Hippocampal formation (tissue), 2 donors: ENCODE measurements at places on chromosomes 13 and 19.

DNA sequence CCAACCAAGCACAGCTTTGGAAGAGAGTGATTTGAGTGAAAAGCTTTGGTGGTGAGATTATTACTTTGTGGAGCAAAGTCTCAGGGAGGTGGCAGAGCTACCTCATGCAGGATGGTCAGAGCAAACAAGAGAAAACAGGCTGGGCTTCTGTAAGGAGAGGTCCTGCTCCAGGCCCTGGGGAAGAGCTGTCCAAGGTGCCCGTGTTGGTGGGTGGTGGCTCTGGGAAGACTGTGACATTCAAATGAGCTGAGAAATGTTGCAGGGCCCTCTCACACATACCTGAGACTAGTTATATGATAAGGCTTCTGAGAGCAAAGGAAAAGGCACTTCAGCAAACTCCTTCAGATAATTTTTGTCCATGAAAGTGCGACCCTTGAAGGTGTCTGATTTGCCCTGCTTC is 205.5 kb upstream of the SOX21 start:
- DNase-seq: no peak

- no peak for DNase-seq
Measured at GRCh38 chr19:35904311-35905068, 2.2 kb downstream of the HCST start.

DNA sequence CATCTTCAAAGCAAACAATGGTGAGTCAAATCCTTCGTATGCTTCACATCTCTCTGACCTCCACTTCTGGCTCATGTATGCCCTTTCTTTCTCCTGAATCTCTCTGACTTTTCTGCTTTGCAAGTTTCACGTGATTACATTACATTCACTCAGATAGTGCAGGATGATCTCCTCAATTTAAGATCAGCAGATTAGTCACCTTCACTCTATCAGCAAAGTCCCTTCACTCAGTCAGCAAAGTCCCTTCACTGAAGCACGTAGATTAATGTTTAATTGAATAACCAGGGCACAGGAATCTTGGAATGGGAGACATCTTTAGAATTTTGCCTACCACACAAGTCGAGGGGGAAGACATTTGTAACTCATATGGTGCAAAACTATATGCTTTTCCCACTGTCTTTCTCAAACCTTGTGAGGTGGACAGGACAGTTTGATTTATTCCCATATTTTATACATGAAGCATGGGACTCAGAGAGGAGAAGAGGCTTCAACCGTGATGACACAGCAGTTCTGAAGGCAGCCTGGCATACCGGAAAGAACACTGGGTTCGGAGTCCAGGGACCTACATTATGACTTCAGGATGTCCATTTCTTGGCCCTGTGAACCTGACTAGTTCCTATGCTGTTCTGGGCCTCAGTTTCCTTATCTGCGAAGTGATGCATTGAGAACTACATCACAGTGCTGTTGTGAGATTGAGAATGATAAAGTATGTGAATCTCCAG is 23.3 kb downstream of the SIGLECL1 start:
- DNase-seq: no peak

- DNase-seq: no peak
Measured at GRCh38 chr19:37943480-37943879, 36.5 kb downstream of the SIPA1L3 start.

- no peak for DNase-seq
Measured at GRCh38 chr13:96837809-96838208, 156.5 kb downstream of the OXGR1 start.

- DNase-seq: no peak
Measured at GRCh38 chr13:100594731-100595130, 6.1 kb upstream of the GGACT start.

DNA sequence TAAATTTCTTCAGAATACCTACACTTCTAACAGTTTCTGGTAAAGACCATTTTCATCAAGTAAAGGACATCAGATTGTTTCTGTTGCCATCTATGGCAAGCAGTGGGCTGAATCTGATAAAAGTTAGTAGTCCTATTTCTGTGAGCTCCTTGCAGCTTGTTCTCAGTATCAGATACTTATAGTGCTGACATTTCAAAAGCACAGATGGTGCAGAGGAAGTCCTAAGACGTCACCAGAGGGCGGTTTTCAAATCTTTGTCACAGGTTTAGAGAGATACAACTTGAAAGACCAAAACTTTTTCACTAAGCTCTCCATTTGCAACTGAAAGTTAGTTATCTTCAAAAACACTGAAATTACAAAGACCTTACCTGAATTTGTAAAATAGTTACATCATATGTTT is 719.8 kb downstream of the SLITRK1 start:
- peak; percentile 7 for DNase-seq

GRCh38 chr13:40790154-40790616 is 774 bp downstream of the SLC25A15 start:
- DNase-seq: no peak

DNA sequence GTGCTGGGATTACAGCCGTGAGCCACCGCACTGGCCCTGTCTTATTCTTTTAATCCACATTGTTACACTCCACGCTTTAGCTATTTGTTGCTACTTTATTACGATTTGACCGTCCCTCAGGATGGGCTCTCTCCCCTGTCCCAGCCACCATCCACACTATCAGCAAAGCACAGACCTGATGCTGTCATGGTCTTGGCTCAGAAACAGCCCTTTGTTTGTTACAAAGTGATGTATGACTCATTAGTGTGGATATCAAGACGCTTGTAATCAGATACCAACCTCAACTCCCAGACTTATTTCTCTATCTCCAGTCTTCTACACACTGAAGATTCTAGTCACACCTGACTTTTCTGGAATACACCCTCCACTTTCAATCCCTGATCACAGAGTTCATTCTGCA is 84.6 kb upstream of the FREM2 start:
- no peak for DNase-seq

- no peak for DNase-seq
Measured at GRCh38 chr19:21856773-21857514, 21.0 kb upstream of the ZNF43 start.

DNA sequence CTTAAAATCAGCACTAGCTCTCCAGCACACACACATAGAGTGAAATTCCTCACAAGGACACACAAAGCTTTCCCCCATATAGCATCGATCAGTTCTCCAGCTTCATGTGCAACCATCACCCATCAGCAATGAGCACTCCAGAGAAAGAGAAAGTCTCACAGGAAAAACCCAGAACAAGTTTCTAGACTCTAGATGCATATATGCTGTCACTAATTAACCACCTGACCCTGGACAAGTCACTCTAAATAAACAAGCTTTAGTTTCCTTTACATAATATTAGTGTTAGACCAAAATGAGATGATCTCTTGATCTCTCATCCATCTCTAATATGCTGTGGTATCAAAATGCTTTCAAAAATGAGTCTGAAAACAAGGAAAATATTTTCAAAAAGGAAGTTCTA is 81.2 kb downstream of the TBC1D4 start:
- no peak for DNase-seq

GRCh38 chr19:16860118-16860517 is 28.7 kb upstream of the F2RL3 start:
- no peak for DNase-seq

DNA sequence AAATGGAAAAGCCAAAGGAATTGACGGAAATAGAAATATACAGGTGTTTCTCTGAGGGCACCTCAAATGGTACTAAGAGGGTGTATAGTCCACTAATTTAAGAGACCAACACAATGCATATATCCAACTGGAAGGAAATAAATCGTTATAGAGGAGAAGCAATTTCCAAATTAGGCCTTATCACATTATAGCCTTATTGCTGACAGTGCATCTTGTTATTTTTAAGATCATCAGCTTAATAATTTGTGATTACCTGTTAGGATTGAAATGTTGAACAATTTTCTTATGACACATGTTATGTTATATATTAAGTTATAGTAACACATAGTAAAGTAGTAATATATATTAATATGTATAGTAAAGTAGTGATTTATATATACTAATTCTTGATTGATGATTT is 915.7 kb upstream of the PCDH9 start:
- no peak for DNase-seq

- no peak for DNase-seq
Measured at GRCh38 chr13:37918751-37919150, 49.2 kb upstream of the TRPC4 start.

GRCh38 chr13:75334634-75335447 is 147.1 kb downstream of the TBC1D4 start:
- no peak for DNase-seq

DNA sequence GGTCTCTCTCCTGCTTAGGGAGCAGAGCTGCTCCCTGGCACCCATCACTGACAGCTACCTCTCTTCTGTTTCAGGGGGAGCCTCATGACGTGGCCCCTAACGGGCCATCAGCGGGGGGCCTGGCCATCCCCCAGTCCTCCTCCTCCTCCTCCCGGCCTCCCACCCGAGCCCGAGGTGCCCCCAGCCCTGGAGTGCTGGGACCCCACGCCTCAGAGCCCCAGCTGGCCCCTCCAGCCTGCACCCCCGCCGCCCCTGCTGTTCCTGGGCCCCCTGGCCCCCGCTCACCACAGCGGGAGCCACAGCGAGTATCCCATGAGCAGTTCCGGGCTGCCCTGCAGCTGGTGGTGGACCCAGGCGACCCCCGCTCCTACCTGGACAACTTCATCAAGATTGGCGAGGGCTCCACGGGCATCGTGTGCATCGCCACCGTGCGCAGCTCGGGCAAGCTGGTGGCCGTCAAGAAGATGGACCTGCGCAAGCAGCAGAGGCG is 23.2 kb upstream of the NCCRP1 start:
- no peak for DNase-seq

DNA sequence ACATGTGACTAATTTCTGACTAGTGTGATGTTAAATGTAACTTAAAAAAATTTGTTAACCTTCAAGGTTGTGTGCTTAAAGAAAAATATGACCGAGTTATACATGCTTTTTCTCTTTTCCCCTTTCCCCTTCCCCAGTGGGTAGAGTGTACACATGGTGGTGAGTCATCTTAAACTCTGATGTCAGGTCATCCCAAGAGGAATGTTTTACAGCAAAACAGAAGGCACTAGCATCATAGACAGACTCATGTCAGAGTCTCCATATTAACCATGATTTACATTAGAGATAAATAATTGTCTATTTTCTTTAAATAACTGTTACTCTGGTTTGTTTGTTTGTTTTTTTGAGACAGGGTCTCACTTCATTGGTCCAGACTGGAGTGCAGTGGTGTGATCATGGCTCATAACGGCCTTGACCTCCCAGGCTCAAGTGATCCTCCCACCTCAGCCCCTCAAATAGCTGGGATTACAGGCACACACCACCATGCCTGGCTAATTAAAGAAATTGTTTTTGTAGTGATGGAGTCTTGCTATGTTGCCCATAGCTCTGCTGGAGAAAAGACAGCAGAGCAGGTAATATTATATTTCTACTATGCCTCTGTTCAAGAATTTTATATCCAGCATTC is 160.4 kb upstream of the PCDH9 start:
- DNase-seq: no peak

- DNase-seq: no peak
Measured at GRCh38 chr13:25821776-25822175, 230.0 kb downstream of the SHISA2 start.

- DNase-seq: no peak
Measured at GRCh38 chr13:73741111-73741510, 393.1 kb downstream of the KLF12 start.

DNA sequence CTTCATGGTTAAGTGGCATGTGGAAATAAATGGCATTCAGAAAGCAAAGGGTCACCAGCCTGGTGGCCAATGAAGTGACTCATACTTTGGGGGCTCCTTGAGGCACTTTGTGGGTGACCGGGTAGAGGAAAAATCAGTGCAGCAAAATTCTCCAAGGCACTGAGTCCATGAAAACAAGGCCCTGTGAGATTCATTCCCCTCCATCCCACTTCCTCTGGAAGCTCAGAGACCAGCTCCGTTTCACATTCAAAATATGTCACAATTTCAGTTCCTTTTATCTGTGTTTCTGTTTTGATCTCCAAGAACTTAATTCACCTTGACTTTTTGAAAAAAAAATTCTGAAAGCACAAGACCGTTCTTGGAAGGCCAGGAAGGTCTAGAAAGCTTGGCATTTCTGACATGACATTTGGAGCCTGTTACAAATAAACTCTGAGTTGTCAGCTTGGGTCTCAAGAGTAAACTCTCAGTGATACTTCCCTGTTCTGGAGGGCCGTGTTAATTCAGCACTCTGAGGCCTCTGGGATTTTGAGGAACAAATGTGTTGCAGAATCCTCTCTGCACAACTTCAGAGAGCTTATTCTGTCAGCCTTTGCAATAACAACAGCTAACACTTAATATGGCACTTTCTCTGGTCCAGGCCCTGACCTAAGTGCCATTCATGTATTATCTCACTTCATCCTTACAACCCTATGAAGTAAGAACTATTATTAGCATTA is 6.8 kb downstream of the CYSLTR2 start:
- DNase-seq: no peak

DNA sequence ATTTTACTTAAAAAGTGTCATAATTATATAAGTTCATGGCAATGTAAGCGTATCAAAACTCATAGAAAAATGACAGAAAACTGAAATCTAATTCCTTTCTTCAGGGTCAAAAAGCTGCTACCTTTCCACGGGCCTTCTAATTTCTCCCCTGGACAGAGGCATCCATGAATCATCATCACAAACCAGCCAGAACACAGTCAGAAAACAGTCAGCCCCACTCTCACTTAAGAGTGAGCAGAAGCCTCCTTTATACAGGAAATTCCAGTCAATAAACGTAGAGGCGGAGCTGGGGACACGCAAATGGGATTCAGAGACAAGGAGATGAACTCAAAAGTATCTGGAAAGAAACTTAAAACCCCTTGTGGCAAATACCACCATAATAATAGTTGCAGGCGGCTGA is 54.2 kb upstream of the ABCC4 start:
- no peak for DNase-seq

DNA sequence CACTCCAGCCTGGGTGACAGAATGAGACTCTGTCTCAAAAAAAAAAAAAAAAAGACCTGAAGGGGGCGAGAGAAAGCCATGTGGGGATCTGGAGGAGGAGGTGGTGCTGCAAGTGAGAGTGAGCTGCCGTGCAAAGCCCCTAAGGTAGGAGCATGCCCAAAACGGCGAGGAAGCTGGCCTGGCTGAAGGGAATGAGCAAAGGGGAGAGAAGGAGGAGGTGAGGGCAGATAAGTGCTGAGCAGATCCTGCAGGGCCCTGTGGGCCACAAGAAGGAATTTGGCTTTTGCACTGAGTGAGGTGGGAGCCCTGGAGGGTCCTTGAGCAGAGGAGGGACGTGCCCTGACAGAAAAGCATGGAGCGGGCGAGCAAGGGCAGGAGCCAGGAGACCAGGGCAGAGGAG is 19.4 kb upstream of the ADGRE5 start:
- no peak for DNase-seq
